Fibroblast of skin of right biceps (primary cell): ENCODE measurements at places on chromosomes 3 and 15.

DNA sequence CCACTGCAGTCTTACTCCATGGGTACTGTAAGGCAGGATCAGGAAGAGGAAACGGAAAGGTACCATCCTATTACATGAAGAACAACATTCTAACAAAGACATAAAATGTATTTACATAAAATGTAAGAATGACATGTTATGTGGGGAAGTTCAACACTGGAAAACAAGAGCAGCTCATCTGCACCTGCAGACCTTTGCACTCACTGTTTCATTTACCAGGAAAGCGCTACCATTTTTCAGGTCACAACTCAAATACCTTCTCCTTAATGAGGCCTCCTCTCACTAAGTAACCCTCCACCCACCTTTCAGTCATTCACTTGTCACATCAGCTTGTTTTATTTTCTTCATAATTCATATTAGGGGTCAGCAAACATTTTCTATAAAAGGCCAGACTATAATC, 2.6 kb downstream of the TMCC1 start:
- DNase-seq = no peak

DNA sequence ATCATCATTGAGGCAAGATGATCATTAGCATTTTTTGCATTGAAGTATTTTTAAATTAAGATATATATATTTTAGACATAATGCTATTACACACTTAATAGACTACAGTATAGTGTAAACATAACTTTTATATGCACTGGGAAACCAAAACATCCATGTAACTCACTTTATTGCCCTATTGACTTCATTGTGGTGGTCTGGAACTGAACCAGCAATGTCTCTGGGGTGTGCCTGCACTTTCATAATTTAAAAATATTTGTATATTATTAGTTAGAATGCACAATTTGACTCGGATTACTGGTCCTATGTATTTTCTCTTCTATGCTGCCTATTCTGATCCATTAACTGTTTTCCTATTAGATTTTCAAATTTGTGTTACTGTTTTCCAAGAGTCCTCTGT, 109.1 kb upstream of the SPATA12 start:
- DNase-seq = no peak

- no peak for DNase-seq
These were observed 1083.9 kb downstream of the DIPK2A start for GRCh38 chr3:145055375-145056076.

GRCh38 chr3:14534516-14535191, 5.5 kb downstream of the GRIP2 start:
- DNase-seq = no peak

DNA sequence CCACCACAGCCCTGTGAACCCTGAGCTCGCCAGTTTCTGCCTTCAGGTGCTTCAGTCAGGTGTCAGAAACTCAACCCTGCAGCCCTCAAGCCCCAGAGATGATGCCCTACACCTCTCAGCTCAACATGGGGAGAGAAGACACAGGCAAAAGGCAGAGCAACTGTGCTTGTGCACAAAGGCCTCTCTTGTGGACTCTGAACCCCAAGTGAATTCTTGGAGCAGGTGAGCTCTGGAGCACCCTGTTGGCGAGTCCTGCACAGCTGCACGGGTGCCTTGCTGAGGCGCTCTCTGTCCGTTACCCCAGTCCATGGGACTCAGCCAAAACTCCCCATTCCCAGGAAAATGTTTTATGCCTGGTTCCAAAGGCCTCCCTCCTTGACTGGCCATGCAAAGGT, 197.0 kb downstream of the KLF13 start:
- DNase-seq = no peak

DNA sequence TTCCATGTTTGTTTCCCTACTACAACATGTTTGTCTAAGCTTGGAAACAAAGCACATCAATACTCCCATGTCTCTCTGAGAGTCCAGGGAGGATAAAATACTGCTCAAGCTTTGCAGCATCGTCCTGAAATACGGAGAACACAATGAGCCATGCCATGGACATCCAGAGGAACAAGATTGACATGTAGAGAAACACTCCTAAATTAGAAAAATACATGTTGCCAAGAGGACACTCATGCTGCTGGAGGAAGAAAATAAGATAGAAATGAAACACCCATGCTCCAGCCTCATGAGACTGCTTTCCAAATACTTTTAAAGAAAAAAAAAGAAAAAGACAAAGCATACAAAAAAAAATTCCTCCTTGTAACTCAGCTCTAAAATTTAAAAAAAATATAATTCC, 387.0 kb downstream of the ERC2 start:
- DNase-seq = no peak

- no peak for DNase-seq
These were observed 40.7 kb upstream of the TBC1D21 start for GRCh38 chr15:73832657-73833056.

- DNase-seq = peak; percentile 74
These were observed 3.4 kb upstream of the RFTN1 start for GRCh38 chr3:16516695-16517481.

DNA sequence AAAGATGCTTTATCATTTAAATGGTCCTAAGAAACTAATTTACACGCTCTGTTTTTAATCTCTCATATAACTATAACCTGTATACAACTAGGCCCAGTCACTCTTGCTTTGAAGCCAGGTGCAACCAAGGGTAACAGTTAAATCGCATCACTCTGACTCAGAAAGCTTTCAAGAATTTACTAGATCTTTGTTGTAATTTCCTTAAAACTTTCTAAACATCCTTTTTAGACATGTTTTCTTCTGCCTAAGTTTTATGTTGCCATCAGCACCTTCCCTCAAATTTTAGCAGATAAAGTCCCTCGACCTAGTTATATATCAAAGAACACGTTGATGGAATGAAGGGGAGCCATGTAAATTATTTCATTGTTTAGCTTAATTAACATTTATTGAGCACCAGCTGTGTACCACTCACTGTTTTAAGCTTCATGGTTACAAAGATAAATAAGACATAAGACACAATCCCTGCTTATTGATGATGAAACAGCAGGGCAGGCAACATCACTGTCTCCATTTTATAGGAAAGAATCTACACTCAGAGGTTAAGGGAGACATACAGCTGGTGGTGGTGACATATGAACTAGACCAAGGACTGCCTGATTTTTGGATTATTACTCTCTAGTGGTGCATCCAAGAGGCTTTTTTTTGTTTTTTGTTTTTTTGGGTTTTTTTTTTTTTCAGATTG, 101.0 kb downstream of the CD200R1L start:
- no peak for DNase-seq
